NCI-H1092 (cell line): ENCODE measurements at places on chromosomes 2 and 18.

DNA sequence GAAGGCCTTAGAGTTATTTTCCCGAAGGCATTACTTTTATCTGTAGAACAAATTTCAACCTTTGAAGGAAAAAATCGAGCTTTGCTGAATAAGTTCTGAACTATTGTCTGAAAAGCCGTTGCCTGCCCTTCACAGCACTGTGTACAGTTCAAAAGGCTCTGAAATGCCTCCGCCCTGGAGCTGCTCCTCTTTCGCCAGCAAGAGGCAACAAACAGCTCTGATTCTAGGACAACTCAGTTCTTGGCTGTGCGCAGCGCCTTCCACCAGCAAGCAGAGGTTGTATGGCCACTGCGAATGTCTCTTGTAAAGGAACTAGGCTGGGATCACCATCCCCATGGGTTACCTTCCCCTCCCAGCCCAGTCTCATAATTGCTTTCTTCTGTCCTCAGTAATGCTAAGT, 308.5 kb downstream of the GBX2 start:
- DNase-seq: no peak

DNA sequence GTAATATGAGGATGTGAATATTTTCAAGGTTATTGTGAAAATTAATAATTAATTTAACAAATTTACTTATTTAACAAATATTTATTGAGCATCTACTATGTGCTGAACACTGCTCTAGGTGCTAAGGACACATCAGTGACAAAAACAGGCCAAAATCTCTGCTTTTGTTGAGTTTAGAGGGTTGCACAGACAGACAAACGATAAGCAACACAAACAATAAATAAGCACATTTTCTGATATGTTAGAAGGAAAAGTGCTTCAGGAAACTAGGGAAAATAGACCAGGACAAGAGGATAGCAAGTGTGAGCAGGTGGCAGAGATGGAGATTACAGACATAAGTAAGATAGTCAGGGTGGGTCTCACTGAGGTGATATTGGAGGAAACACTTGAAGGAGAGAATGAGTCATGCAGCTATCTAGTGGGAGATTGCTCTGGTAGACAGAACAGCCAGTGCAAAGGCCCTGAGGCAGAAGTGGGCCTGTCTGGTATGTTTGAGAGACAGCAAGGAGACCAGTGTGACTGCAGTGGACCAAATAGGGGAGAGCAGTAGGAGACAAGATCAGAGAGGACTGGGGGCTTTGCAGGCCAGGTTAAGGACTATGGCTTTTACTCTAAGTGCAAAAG, 38.3 kb downstream of the SFXN5 start:
- no peak for DNase-seq

DNA sequence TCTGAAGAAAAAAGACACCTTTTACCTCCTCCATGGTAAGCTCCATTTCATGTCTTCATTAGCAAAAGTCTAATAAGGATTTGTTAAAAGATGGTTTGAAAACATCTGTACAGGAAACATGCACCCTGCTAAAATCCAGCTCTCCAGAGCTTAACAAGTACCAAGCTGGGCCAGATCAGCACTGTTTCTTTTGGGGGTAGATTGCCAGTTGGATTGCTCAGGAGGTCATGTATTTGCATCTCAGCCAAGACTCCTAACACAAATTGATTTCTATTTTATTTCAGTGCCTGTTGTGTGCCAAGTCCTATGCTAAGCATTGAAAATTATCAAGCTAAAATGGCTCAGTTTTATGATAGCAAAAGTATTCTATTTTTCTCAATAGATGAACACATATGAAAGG, 3.4 kb upstream of the TMEM182 start:
- no peak for DNase-seq

DNA sequence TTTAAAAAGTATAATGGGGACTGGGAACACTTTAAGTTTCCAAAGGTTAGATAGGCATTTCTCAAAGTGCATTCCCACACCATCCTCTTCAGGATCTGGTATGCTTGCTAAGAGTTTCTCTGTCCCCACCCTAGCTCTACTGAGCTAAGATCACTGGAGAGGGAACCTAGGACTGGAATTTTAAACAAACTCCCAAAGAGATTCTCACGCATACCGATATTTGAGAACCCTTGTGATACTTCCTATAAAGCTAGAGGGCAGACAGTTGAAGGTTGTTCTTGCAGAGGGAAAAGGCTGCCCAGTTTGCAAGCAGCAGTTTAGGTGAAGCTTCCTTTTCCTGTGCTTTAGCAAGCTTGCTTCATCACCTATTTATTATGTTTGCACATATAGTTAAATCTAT, 3.6 kb downstream of the CNRIP1 start:
- no peak for DNase-seq

DNA sequence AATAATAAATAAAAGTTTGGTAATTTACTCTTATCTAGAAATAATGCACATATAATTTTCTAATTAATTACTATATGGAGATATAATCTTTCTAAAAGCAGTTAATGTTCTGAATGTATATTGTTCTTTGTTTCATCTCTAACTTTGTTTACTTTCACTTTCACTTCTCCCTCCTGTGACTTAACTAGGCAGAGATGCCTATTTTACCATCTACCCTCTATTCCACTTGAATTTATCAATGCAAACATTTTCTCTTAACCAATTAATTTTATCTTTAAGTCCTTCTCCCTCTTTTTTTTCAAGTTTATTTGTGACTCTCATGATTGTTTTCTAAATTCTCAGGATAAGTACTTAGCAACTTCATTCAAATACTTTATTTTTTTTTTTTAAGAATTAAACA, 55.1 kb upstream of the IL1RL1 start:
- DNase-seq: no peak

DNA sequence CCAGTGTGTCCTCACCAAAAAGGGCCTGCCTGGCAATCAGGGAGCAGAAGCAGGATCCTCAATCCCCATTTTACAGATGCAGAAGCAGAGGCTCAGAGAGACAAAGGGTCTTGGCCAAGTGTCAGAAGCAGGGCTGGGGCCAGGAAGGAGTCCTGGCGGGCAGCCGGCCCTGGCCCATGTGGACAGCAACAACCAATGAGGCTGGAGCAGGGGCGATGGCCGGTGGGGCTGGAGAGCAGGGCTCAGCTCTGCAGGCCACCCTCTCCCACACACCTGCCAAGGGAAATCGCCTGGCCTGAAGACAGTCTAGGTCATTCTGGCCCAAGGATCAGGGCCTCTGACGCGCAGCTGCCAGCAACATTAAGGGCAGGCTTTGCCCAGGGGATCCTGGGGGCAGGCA, 243.9 kb downstream of the ATAD2B start:
- no peak for DNase-seq

DNA sequence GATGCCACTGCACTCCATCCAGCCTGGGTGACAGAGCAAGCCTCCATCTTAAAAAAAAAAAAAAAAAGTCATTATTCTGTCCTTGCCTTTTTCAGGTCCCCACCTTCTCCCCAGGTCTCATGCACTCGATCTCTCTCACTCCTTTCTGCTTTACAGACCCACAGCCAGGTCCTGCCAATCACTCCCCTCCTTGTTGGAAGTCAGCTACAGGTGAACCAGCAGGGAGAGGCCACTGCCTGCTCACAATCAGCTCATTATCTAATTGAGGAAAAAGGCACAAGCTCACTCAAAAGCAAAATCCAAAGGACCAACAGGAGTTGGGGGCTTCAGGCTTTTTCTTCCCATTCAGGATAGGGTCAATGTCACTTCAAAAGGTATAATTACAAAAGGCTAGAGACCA, 2.0 kb downstream of the WDFY1 start:
- DNase-seq: no peak

DNA sequence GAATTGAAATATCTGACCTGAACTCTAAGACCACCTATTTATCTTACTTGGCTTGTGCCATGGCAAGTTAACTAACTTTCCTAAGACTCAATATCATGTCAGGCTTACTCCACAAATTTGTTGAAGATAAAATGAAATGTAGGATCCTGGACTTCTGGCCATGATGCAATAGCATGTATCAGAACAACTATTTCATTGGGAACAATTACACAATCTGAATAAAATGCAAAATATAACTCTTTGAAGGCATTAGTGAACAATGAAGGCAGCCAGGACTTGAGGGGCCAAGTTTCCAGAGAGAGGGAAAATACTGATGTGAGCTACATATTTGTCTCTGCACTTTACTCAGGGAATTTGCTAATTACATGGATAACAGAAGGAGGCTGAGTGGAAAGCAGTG, 476.5 kb upstream of the ACVR2A start:
- DNase-seq: no peak

DNA sequence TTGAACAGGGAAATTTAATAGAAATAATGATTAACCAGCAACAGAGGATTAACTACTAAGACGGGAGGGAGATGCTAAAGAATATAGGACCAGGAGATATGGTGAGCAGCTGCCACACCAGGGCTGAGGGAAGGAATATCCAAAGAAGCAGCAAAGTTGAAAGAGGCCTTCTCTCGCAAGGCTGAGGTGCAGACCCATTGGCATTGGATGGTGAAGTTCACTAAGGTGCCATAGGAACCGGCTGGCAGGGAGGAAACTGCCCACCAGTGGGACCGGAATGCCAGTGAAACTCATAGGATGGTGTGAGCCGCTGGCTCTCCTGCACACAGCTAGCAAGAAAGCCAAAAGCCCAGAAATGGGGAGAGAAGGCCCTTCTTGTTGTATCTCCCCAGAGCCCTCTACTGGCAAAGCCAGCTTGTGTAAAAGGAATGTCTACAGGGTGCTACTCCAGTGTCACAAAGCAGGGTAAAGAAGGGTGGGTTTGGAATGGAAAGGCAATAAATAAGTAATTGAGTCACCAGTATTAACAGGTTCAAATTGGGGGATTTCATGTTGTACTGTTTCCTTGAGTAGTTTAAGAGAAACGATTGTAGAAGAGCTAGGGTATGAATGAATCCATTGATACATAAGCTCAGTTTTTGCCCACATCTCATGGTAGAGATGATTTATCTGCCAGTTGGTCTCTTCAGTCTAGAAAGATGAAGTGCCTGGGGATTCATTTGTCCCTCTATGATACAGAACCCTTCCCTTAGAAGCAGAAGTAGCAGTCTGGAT, 36.0 kb downstream of the FARP2 start:
- no peak for DNase-seq

DNA sequence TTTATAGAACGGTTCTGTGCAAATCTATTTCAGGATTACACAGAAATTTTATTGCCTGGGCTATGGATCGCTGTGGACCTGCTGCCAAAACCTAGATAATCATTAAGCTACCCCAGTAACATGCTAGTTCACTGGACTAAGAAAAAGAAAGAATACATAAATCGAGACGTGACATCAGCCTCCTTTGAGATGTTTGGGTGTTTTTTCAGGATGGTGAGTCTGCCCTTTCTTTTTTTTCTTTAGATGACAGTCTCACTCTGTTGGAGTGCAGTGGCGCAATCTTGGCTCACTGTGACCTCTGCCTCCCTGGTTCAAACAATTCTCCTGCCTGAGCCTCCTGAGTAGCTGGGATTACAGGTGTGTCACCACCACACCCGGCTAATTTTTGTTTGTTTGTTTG, 52.0 kb downstream of the FHOD3 start:
- DNase-seq: no peak

DNA sequence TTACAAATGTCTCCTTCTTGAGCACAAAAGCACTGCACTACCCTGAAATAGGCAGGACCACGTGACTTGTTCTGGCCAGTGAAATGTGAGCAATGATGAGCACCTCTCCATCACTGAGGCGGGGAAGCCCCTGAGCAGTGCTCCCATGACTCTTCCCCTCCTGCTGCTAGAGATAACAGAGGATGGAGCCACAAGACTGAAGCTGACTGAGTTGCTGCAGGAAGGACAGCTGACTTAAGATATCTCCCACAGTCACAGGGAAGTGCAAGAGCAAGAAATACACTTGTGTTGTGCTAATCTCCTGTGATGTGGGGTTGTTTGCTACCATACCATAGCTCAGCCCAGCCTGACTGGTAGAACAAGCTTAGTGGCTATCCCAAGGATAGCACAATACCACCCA, 38.7 kb downstream of the STK39 start:
- no peak for DNase-seq
